Omental fat pad (tissue), 4 donors: ENCODE measurements at places on chromosomes 16 and 17.

DNA sequence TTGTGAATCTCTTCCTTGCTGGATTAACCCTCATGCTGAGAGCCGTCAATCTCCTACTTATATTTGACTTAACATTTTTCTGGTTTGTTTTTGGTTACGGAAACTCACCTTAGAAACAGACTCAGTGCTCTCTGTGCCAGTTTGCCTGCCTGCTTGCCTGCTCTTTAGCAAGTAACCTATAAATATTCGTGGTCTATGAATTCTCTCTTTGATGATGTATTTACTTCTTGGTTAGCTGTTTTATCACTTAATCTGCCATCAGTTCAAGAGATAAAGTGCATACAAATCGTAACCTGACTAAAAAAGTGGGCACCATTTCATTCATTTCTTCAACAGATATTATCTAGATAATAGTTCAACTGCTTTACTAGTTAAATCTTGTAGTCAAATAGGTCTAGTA lies 26.7 kb downstream of the CYB5B start:
- DNase-seq: no peak

GRCh38 chr16:80739523-80739922 lies 64.9 kb downstream of the CDYL2 start:
- DNase-seq: no peak

GRCh38 chr16:69490707-69491324 lies 66.4 kb downstream of the CYB5B start:
- no peak for DNase-seq

DNA sequence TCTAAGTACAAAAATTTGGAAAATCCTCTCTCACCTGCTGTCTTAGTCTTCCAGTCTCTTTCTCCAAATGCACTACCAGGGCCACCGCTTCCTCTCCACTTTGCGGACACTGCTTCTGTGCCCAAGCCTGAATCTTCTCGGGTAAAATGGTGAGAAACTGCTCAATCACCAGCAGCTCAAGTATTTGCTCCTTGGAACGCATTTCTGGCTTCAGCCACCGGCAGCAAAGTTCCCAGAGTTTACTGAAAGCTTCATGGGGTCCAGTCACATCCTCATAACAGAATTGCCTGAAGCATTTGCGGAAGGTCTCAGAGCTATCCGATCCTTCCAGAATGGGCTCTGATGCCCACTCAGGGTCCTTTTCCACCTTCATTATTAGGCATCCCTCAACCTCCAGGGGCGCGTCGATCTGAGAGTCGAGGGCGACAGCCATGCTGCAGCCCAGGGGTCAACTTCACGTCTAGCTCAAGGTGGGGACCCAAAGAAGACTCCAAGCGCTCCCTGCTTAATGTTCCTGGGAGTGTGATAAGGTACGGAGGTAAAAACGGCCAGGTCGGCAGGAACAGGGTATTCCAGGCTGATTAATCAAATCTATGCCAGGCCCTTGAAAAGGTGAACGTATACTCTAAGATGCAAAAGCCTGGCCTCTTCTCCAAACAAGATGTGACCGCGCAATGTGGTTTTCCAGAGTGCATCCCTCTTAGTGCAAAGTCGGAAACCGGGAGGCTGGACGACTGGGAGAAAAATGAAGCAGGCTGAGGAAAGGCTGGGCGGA lies 763 bp downstream of the ZKSCAN2 start:
- DNase-seq: no peak

- DNase-seq: no peak
Measured at GRCh38 chr17:43856141-43856540, 9.2 kb downstream of the CD300LG start.
